ENCODE measurements at places on chromosomes 11 and 22.

- DNase-seq: no peak
Observed at GRCh38 chr22:42184852-42185251, 54.2 kb upstream of the CYP2D6 start.

DNA sequence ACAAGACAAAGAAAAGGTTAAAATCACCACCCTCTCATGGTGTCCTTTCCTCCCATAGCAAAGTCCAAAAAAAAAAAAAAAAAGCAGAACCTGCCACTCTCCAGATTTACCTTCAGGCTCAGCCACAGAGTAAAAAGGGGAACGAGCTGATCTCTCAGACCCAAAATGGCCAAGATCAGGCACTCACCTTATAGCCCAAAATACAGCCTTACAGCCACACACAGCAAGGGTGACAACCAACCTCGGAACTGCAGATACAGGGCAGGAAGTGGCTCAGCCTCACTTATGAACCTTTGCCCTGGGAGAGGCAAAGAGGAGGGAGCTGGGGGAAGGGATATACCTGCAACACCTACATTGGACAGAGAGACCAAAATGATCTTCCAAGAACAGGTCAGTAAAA is 4.5 kb downstream of the FHIP1B start:
- DNase-seq: no peak

GRCh38 chr11:69358398-69359020 is 64.6 kb downstream of the MYEOV start:
- DNase-seq: no peak

- DNase-seq: peak; percentile 61
Observed at GRCh38 chr11:130861902-130862860, 54.1 kb downstream of the SNX19 start.

GRCh38 chr22:37186228-37186996 is 1.6 kb downstream of the C1QTNF6 start:
- DNase-seq: no peak

DNA sequence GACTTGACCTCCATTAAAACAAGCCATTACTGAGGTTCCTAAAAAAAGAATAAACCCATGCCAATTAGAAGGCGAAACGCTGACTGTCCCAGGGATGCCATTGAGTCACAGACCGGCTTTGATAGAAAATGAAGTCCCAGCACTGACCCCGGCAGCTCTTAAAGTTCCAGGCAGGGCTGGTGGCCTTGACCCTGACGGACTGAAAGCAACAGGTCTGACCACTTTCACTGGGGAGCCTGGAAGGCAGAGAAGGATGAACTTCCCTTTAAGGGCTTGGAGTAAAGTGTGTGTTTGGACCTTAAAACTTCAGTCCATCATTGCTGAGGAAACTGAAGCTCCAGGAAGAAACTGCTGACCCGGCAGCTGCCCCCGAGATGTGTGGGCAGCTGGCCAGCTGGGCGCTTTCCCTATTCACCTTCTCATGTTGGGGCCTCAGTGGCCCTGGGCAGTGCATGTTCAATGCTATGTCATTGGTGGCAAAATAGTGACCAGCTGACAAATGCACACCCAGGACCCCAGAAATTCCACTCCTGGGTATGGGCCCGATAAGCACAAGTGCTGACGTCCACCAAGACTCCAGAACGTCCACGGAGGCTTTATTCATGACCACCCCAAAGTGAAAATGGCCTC is 18.9 kb upstream of the EFCAB6 start:
- DNase-seq: no peak

GRCh38 chr11:96294289-96294688 is 48.7 kb downstream of the MAML2 start:
- no peak for DNase-seq
